Heart right ventricle (tissue), 16 donors: ENCODE measurements at places on chromosomes 16 and 17.

DNA sequence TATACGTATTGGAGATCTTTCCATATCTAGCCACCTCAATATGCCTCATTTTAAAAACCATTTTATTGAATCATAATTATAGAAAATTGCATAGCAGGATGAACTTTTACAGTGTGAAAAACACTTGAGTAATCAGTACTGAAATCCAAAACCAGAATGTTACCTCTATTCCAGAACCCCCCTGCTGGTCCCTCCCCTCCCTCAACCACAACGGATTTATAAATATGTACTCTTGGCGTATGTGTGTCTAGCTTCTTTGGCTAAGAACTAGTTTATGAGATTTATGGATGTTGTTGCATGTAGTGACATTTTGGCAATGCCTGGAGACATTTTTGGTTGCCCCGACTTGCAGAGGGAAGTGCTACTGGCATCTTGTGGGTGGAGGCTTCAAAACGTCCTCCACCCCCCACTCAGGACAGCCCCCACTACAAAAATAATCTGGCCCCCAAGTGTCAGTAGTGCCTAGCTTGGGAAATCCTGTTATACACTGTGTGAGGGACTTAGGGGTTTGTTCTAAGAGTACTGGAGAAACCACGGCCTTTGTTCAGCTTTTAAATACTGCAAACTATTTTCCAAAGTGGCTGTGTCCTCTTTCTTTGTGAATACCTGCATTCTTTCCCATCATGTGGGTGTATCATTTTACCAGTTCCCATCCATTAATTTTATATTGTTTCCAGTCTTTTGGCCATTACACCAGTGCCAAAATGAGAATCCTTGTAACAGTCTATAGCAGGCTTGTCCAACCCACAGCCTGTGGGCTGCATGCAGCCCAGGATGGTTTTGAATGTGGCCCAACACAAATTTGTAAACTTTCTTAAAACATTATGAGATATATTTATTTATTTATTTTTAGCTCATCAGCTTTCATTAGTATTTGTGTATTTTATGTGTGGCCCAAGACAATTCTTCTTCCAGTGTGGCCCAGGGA is 23.7 kb downstream of the ITPRIPL2 start:
- no peak for DNase-seq

GRCh38 chr17:78819806-78820792 is 20.5 kb downstream of the USP36 start:
- no peak for DNase-seq

- DNase-seq = no peak
These were observed 152.0 kb downstream of the LGALS9B start for GRCh38 chr17:20315311-20315710.

DNA sequence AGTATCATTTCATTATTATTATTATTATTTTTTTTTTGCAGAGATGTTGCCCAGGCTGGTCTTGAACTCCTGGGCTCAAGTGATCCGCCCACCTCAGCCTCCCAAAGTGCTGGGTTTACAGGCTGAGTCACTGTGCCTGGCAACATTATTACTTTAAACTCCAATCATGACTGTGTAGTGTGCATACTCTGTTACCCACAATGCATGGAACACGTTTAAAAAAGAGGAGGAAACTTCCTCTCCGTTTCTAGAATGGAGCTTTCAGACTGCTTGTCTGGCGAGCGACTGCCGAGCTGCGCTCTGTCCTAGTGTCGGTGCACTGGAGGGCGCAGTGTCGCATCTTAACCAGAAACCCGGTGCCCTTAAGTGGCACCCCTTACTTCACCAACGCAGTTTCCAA is 22.1 kb upstream of the FASN start:
- no peak for DNase-seq

- no peak for DNase-seq
These were observed 1.4 kb downstream of the STAT5A start for GRCh38 chr17:42289611-42290181.

DNA sequence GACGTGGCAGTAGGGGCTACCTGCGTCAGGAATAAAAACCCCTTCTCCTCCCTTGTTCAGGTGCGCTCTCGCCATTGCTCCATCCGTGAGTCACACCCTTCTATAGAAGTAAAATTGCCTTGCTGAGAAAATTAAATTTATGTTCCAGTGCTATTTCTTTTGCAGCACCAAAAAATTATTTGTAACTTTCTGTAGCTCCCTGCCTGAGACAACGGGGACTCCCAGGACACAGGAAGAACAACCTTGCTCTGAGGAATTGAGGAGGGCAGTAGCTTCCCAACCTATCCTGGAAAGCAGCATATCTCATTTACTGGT is 85.4 kb downstream of the EMP2 start:
- no peak for DNase-seq

DNA sequence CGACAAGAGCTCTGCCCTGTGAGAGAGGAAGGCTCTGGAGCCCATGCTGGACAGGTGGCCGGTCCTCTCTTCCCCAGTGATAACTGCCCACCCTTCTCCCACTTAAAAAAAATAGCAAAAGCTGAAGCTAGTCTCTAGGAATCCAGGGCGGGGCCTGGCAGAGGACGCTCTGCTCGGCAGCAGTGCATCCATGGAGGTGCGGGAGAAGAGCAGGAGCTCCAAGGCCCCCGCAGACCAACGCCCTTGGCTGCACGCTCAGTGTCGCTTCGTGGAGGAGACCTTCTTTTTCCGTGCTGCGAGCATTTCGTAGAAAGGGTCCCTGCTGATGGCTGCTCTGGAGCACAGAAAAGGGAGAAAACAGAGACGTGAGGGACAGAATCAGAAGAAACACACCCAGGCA is 98.6 kb upstream of the DNAH17 start:
- no peak for DNase-seq

GRCh38 chr17:32693194-32693897 is 183.6 kb downstream of the MYO1D start:
- DNase-seq = no peak

DNA sequence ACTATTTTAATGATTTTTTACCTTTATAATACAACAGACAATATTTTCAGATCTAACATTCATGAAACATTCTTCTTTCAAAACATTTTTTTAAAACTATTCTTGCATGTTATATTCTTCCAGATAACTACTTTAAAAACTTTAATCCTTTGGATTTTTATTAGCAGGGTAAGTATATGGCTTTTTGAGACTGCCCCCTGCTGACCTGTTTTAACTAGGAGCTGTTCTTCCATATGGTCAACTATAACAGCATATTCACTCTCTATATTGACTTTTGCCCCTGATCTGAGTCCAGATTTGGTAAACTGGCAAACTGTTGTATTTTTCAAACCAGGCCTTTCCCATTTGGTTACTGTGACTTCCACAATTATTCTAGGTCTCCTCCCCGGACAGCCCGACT is 16.5 kb downstream of the ZNF18 start:
- no peak for DNase-seq

- DNase-seq = no peak
These were observed 9.8 kb upstream of the LASP1NB start for GRCh38 chr17:38915639-38915995.

DNA sequence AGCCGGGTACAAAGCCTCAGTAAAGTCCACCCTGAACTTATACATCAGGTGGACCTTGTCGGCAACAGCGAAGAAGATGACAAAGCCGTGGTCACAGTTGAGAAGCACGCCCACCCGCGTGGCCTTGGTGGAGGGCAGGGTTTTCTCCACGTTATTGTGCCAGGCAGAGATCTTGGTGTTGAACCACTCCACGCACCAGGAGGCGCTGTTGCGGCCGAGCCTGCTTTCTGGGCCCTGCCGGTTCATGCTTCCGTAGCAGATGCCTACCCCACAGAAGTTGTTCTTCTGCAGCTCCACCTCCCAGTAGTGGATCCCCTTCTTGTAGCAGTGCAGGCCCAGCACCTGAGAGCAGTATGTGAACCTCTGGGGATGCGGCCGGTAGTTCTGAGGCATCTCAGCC is 22.1 kb downstream of the TRIM25 start:
- no peak for DNase-seq

DNA sequence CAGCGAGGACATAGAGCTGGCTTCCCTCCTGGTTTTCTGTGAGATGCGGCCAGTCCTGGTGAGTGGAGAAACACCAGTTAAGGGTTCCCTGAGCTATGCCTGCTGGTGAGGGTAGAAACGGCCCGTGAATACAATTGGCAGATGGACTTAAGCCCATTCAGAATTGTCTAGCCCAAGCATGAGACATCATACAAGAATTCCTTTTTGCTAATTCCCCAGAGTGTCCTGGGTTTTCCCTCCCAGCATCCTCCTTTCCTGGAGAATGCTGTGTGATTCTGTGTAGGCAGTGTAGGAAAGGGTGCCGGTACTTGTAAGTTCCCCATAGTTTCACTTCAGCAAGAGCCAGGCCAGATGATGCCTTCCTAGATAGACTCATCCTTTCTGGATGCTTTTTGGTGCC is 65.1 kb downstream of the SDR42E1 start:
- DNase-seq = no peak

GRCh38 chr17:61144137-61144536 is 255.5 kb upstream of the TBX2 start:
- no peak for DNase-seq

DNA sequence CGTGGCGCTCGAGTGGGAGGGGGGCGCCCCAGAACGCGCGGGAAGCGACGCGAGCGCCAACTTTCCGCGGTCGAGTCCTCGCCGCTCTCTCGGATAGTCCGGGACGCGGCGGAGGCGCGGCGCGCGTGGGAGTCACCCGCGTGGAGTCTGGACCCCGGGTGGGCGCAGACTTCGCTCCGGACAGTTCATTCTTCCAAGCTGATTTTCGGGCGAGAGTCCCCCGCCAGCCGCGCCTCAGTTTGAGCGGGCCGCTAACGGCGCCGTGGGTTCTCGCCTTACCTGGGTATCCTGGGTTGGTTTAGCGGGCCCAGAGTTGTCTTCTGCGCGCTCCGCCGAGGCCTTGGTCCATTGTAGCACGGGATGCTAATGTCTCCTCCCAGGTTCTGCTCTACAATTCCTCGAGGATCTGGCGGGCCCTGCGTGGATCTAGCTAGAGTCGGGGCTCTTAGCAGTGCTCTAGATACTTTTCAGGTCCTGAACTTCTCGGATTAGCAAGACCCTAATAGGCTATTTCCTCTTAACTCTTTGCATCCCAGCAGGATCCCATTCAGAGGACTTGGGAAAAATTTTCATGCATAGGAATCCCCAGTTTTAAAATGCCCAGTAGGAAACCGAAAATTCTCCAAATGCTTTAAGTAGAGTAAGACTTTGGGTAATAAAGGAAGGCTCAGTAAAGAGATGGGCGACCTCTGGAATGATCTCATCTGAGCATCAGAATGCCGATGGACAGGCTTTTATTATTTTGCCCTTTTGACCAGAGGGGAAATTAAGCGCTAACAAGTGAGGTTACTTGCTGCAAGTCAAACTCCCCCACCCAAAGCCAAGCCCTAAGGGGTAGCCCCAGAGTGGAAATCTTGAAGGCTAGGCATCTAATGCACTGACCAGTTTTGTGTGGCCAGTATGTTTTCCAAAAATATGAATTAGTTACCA is 537 bp upstream of the GJC1 start:
- peak; percentile 32 for DNase-seq

- no peak for DNase-seq
These were observed 71.3 kb upstream of the CDH5 start for GRCh38 chr16:66295213-66295612.

DNA sequence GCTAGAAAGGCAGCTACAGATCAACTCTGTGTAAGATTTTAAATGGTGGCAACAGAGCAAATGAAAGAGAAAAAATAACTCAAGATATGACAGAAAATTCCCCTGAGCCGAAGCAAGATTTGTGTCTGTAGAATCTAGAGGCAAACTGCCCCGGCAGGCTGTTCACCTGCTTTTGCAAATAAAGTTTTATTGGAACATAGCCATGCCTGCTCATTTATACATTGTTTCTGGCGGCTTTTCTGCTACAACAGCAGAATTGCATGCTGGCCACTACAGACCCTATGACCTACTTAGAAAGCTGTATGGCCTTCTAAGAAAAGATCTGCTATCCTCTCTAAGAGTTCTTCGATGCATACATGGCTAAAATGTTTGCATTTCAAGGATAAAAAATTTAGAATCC is 119.5 kb downstream of the SALL1 start:
- no peak for DNase-seq

DNA sequence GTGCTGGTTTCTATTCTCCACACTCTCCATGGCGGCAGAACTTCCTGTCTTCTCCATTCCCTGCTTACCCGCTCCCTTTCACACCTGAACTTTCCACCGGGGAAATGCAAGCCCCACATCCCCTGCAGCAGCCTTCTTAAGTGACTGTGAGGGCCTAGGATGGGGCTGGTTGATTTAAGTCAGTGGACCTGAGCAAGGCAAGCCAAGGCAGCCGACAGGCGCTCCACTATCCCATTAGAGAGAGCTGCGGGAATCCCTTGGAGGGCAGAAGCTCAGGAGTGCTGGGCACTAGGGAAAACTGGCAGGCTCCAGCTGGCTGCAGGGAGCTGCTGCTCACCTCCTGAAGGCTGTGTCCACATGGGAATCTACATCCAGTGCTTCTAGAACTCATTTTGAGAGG is 36.1 kb upstream of the SLC25A19 start:
- DNase-seq = no peak

DNA sequence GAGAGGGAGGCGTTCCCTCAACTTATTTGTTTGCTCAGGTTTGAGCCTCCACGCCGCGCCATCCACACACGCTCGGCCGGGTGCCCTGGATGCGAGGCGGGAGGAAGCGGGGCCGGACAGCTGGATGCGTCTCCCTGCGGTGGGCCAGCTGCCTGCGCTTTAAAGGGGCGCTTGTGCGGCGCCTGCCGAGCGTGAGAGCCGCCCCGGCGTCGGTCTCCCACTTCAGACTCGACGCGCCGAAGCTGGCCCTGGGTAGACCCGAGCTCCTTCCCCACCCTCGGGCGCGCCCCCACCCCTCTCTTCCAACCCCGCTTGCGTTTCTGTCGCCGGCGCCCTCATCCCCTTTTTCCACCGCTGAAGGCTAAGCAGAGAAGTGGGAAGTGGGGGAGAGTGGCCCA is 527 bp upstream of the CHAD start:
- DNase-seq = no peak

DNA sequence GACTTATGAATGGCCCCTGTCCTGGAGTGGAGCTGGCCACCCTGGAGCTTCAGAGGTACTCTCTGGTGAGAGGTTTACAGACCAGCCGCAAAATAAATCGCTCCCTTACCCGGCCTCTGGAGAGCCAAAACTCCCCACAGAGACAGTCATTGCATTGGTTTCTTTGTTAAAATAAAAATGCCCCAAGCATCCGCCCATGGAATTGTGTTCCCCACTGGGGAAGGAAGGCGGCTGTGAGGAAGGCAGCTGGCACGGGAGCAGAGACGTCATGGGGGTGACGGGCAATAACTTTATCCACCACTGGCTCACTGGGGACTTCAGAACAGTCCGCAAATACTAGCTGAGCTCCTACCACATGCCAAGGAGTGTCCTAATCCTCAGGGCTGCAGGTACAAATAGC is 266.2 kb upstream of the FOXF1 start:
- no peak for DNase-seq
